ENCODE measurements at places on chromosomes 5 and 9. TPM values are rescaled to one million over a fixed set of nuclear protein-coding genes. Genes with fewer than 3 reads are reported as not detected.

The FBP2 gene
- 0.14 TPM for total RNA-seq

The GNA14 gene
- not detected for total RNA-seq

The CORO2A gene
- total RNA-seq = 9.3 TPM

The FCN1 gene
- not detected for total RNA-seq

The RASEF gene
- total RNA-seq = not detected

The HRH2 gene
- total RNA-seq = not detected

The MYORG gene
- 0.80 TPM for total RNA-seq

The CATSPER3 gene
- not detected for total RNA-seq

The GDF9 gene
- 1.3 TPM for total RNA-seq

The IRX4 gene
- total RNA-seq = not detected

The FOXD4L4 gene
- not detected for total RNA-seq

DNA sequence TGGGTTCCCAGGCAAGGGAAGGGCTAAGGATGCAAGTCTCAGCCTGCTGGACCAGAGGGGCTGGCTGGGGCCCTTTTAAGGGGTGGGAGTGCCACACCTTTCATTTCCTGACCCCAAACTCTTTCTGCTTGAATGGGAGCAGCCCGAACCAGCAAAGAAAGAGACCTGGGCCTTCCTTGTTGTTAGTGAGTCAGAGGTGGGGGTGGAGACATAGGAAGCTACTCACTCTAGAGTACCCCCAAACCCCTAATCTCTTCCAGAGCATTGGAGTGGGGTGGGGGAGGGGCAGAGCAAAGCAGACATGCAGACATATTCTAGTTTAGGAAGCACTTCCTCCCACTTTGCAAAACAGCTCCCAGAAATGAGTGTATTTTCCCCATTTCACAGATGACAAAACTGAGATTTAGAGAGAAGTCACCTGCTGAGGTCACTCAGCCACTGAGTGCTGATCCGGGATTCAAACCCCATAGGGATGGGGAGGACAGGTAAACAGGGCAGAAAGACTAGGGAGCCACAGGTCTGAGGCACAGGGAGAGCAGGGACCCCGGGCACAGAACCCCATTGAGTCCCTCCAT is 6.0 kb upstream of the AQP3 start:
- DNase-seq = no peak

DNA sequence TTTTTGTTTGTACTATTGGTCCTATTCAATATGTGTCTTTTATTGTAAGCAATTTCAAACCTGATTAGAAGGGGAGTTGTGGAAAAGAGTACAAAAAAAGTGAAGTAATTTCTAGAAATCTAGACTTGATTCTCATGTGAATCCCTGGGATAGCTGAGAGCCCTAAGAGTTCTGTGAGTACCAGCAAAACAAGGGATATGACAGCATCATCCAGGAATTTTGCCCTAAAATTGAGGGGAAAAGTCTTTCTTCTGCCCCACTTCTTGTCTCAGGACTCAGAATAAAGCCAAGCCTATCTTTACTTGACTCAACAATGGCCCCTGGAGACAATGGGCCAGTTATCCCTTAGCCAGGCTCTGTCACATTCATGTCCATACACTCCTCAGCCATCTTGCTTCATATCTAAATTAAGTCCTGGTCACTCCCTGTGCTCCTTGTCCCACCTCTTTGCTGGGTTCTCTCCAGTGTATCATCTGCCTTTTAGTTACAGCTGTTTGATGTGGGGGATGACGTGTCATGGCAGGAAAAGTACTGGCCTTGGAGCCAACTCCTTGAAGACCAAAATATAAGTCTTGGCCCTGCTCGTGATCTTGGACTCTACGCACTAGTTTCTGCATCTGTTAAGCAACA is 81.2 kb downstream of the ADAMTS12 start:
- DNase-seq = no peak

- DNase-seq = peak; percentile 34
Measured at GRCh38 chr5:107513337-107514085, 157.2 kb downstream of the EFNA5 start.

GRCh38 chr5:72386639-72387038 is 66.5 kb downstream of the PTCD2 start:
- no peak for DNase-seq

GRCh38 chr9:4639420-4639819 is 22.7 kb upstream of the PLPP6 start:
- no peak for DNase-seq

- DNase-seq = no peak
Measured at GRCh38 chr9:90770182-90770738, 31.4 kb upstream of the SYK start.

DNA sequence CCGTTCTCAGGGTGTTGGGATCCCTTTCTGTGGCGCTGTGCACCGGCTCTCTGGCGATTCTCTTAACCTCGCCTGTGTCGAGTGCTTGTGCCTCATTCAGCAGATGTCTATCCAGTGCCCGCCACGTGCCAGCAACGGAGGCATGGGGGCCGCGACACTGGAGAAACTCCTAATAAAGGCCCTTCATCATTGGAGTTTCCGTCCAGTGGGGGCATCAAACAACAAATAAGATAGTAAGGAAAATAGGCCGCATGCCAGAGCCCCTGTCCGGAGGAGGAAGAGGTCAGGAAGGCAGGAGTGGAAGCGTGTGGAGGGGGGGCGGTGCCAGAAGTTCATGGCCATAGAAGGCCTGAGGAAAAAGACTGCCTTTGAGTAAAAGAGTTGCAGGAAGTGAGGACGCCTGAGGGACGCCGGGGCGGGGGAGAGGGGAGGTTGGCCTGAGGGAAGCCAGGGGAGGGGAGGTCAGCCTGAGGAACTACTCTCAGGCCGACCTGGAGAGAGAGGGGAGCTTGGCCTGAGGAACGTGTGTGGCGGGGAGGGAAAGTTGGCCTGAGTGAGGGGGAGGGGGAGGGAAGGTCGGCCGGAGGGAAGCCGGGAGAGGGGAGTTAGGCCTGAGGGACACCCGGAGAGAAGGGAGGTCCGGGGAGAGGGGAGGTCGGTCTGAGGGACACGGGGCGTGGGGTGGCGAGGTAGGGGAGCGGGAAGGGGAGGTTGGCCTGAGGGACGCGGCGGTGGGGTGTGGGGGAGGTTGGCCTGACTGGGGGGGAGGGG is 82.2 kb downstream of the CACNA1B start:
- no peak for DNase-seq

- no peak for DNase-seq
Measured at GRCh38 chr5:91373006-91373405, 10.1 kb downstream of the ARRDC3 start.

DNA sequence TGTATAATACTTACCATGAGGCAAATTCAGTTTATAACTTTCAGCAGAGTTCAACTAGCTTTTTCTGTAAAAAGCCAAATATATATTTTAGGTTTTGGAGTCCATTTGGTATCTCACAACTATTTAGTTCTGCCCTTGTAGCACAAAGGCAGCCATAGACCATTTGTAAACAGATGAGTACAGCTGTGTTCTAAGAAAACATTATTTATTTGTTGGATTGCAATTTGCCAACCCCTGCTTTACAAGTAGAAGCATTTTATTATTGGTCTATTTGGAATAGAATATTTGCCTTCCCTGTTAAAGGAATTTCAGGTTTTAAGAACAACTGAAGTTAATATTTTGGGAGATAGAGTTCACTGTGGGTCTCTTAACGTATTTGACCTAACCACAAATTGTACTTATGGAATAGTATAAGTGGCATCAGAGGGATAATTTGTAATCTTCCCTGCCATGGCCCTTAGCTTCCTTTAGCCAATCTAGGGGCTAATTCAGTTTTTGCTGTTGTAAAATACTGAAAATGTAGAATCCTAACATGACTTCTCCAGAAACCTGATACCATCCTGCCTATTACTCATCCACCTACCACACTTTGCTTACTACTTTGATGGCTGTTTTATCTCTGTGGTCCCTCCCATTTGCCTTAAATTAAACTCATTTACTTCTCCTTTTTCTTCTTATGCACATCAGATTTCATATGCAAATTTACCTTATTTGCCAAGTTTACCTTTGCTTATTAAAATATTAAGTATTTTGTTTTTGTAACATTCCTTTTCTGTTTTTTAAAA is 109.2 kb downstream of the DMXL1 start:
- no peak for DNase-seq

GRCh38 chr5:100706776-100707175 is 171.6 kb downstream of the FAM174A start:
- DNase-seq = no peak

DNA sequence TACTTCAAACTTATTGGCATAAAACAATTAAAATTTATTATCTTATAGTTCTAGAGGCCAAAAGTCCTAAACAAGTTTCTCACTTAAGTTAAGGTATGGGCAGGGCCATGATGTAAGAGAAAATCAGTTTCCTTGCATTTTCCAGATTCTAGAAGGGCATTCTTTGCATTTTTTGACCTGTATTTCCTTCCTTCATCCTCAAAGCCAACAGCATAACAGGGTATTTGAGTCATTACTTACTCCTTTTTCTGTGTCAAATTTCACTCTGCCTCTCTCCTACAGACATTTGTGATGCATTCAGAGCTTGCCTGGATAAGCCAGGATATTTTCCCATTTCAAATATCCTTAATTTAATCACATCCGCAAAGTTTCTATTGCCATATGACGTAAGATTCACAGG is 1499.0 kb downstream of the EFNA5 start:
- no peak for DNase-seq

GRCh38 chr5:175321927-175322532 is 122.0 kb downstream of the DRD1 start:
- no peak for DNase-seq

DNA sequence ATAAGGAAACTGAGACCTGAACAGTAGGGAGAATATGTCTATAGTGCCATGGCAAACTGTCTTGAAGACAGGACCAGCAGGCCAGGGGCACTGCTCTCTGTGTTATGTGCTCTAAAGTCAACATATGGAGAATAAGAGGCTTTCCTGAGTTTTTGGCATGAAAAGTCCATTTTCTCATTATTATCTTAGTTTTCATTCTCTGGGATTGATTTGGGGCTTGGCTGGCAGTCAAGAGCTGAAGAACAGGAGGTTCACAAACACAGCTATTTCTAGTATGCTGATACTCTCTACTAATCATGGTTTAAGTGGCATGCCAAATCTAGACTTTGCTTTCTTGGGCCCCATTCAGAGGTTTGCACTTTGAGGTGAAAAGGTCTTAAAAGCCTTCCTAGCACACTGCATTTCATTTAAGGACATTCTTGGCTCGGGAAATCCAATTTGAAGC is 404.4 kb downstream of the ZNF608 start:
- DNase-seq = peak; percentile 94

- DNase-seq = no peak
Measured at GRCh38 chr9:90002397-90003271, 397.8 kb downstream of the GADD45G start.

DNA sequence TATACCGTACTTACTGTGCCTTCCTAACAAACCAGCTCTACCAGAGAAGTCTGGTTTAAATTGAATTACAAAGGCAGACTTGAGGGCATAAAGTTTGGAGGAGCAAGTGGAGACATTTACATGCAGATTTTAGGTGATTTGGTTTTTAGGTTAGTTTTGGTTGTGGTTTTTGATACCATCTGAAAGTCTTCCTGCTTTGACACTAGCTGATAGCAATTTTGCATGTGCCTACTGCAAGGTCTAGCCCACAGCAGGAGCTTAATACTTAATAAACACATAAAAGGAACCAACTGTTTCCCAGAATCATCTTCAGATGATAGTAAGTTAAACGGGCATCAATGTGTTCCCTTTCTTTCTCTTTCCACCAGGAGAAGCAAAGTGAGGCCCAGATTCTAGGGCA is 3.4 kb upstream of the ESM1 start:
- DNase-seq = no peak

All from G401 (cell line).